Cortex of kidney (tissue), 1 donor: ENCODE measurements at places on chromosomes 12 and 14.

DNA sequence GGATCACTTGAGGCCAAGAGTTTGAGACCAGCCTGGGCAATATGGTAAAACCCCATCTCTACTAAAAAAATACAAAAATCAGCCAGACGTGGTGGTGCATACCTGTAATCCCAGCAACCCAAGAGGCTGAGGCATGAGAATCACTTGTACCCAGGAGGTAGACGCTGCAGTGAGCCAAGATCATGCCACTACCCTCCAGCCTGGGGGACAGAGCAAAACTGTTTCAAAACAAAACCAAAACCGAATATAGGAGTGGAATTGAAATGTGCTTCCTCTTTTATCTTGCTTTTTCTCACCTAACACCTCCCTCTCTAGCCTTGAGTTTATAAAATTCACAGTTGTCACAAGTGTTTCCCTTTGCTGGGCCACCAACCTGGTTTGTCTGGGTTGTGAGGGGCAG is 181.9 kb downstream of the PAH start:
- DNase-seq = no peak

- no peak for DNase-seq
Observed at GRCh38 chr14:54344445-54344844, 52.4 kb upstream of the CDKN3 start.

DNA sequence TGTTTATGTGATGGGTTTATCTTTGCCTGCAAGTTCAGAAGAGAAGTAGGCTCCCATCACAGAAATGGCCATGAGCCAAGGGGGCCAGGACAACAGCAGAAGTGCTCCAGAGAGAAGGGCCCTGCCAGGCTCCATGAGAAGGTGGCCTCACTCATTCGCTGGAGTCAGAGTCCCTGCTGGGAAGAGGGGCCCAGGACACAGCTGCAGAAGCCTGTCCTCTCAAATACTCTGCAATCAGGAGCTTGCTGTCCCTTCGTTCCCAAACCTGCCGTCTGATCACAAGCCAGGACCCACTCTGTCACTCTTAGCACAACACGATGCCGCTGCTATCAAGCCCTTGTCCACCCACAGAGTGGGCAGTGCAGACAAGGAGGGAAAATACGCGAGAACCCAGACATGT is 306.2 kb upstream of the FKBP4 start:
- DNase-seq = no peak

DNA sequence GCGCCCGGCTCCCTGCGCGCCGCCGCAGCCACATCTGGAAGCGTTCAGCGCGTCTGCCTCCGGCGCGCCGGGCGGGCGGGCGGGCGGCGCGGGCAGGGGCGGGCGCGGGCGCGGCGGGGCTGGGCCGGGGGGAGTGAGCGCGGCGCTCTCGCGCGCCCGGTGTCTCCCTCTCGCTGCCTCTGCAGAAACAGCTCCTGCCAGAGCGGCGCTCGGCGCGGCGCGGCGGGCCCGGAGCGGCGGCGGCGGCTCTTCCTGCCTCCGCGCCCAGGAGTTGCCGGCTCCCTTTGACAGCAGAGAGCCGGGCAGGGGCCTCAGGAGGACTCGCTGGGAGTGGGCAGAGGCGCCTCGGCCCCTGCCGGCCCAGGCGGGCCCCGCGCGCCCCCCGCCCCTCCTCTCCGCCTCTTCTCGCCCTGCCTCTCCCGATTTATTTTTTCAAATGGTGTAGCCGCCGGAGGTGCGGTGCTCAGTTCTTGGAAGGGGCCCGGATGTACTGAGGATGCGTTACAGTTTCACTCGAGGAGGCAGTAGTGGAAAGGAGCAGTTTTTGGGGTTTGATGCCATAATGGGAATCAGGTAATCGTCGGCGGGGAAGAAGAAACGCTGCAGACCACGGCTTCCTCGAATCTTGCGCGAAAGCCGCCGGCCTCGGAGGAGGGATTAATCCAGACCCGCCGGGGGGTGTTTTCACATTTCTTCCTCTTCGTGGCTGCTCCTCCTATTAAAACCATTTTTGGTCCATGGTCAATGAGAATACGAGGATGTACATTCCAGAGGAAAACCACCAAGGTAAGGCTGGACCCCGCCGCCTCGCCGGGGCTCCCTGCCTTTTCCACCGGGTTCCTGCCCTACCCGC is at the start of gene CACNA1C:
Gene CACNA1C (plus strand): TSS at position 162 of the 853 bp plus-strand sequence. CDS start 576 bp downstream, at position 738.
- DNase-seq = no peak

DNA sequence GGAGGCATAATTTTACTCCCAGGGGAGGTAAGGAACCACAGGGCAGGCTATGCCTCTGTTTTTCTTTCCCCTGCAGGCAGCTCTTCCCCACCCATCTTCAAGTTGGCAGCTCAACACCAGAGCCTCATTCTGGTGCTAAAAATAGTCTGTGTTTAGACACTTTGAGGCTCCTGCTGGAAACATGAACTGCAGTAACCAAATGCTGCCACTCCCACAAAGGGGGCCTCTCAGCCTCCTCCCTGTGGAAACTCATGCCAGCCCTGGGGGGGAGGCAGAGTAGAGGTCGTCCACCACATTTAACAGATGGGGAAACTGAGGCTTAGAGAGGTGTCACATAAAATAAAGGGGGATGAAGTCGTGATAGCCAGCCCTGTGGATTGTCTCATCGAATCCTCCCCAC is 61.4 kb downstream of the WSCD2 start:
- no peak for DNase-seq

GRCh38 chr12:66716522-66716921 is 37.6 kb upstream of the GRIP1 start:
- no peak for DNase-seq

- DNase-seq = no peak
Observed at GRCh38 chr12:59695379-59695778, 99.5 kb downstream of the SLC16A7 start.

DNA sequence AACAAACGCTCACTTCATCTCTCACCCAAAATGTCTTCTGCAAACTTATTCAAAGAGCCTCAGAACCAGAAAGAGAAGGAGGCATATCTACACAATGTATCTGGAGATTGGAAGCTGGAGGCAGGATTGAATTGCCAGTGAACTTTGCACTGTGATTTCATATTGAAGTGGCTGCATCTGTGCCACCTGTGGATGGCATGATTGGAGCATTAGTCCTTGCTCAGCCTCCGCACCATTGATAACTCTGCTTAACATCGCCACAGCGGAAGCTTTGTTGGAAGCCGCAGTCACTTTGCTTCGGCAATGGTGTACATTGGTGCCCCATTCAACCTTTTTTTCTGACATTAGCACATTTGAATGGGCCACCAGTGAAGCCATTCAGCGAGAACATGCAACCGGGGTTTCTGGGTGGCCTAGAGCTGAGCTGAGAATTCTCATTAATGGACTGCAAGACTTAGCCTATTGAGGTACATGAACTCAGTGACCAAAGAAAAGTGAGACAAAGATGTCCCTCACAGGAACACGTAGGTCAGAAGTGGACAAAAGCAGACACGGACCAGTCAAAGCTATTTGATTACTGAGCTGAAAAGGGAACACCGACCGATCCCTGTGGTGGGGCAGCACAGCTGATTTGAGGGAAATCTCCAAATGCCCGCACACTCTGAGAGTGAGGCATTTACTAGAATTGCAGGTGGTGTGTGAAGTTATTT is 130.4 kb downstream of the BRMS1L start:
- DNase-seq = no peak

DNA sequence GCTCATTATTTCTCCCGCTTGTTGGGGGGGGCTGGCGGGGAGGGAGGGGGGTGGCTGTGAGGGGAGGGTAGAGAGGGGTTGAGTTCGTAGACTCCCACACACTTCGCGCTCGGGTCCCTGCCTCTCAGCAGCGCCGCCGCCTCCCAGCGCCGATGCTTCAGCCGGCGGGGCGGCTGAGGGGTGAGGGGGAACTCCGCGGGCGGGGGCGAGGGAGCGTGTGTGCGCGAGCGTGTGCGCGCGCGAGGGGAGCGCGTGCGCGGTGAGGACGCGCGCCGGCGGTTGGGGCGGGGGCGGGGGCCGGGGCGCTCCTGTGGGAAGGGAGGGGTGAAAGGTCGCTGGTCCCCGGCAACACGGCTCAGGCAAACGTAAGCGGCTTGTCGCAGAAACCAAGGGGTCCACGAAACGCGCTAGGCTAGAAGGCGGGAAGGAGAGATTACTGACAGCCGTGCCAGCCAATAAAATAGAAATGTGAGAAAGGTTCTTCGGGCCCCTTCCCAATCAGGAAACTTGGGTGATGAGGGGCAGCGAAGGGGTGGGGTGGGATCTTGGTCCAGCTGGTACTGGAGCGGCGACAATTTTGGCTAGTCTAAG is 343 bp upstream of the NOVA1 start:
- peak; percentile 18 for DNase-seq

- no peak for DNase-seq
Observed at GRCh38 chr14:64541261-64541971, 875 bp downstream of the HSPA2 start.

DNA sequence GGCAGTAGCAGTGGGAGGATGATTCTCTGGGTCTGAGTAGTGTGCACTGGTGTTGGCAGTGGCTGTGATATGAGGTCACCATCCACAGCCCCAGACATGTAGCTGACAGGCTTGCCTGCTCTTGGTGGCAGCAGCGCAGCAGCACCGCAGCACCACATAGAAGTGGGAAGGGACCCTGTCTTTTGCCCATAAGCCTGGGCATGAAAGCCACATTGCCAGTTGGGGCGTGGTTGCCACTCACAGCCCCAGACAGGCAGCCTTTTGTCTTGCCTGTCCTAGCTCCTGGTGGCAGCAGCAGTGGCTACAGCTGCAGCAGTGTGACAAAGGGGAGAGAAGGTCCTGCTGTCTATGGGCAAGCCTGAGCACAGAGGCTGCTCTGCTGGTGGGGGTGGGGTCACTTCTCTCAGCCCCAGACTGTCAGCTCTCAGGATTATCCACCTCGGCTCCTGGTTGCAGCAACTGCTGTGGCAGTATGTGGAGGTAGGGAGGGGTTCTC is 71.5 kb downstream of the BRMS1L start:
- DNase-seq = no peak

DNA sequence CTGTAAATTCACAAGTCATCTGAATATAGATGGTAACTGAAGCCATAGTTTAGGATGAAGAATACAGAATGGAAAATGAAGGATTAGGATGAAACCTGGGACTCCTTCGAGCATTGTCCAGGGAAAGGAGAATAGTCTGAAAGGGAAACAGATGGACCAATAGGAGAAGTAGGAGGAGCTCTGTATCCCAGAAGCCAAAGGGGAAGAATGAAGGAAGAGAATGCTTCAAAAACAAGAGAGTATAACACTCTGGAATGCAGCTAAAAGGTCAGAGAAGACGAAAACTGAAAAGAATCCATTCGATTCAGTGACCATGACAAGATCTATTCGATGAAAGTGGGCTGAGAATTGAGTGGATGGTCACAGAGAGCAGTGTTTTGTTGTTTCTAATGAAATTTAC is 1.0 kb downstream of the GMFB start:
- DNase-seq = no peak

- no peak for DNase-seq
Observed at GRCh38 chr12:98838231-98838647, 193.1 kb downstream of the APAF1 start.

GRCh38 chr12:122087431-122088178 is 9.0 kb downstream of the MLXIP start:
- no peak for DNase-seq

DNA sequence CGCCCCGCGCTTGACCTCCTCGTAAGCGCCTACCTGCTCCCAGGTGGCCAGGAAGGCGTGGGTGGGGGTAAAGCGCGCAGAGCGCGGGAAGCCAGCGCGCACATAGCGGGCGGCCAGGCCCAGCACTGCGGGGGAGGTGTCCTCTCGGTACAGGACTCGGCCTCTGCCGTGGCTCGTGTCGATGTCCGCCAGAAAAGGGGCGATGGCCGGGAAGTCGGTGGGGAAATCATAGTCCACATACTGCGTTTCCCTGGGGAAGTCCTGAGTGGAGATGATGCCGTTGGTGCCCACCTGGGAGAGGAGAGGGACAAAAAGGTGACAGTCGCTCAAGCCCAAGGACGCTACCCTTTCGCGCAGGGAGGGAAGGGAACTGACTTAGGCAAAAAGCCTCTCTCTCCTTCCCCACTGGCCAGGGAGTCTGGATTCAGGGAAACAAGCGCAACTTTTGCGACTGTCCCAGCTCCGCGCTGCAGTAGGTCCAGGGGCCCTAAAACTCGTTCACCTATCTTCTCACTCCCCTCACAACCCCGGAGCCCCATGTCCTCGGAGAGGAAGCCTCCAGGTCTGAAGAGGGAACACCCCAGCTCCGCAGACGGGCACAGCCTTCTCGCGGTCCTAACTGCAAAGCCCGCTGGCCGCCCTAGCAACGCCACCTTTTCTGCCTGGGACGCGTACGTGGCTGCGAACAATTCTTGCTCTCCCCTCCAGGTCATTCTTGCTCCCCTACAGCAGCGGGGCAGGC is 815 bp downstream of the NID2 start:
- no peak for DNase-seq

DNA sequence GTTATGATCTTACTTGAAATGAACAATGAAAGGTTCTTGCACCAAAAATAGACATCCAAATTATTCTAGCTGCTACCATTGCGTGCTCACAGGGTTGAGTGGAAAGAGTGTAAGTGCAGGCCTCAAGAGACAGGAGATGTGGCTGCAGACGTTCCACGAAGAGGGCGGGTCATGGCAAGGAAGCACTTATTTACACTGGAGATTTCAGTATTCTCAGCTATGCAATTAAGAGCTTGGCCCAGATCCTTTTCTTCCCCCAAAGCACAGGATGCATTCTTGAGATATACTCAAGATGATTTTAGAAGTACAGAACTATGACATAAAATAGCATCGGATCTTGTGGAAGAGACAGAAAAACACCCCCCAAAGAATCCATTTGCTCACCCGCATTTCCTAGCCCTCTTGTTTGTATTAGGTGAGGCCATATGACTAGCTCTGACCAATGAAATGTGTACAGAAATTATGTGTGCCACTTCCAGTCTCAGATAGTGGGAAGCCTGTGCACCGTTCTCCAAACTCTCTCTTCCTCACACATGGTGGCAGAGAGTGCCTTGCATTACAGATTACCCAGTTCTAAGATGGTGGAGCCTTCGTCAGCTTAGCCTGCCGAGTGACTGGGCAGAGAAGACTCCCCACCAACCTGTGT is 261.4 kb downstream of the TTC8 start:
- no peak for DNase-seq

DNA sequence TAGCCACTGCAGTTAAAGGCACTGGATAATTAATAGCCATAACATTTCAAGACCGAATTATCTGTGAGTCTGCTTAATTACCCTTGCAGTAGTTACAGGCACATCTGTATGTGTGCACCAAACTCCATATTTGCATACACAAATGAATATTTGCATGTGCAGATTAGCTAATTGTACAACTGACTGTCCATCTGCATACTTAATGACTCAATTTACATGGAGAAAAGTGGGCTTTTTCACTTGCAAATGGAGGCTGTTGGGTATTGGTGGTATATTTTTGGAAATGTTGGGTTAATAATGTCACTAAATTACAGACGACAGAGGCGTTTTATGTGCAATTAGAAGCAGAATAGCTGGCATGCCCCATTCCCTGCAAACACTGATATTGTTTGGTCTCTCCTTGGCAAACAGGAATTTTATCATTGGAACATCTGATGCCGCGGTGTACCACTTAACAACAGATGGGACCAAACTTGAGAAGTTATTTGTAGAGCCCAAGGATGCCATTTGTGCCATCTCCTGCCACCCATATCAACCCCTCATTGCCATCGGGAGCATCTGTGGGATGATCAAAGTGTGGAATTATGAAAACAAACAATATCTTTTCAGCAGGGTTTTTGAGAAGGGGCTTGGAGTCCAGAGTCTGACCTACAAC is 39.6 kb downstream of the CFAP251 start:
- DNase-seq = no peak
